ENCODE measurements at places on chromosomes 16 and 17. TPM values are rescaled to one million over a fixed set of nuclear protein-coding genes. Genes with fewer than 3 reads are reported as not detected.

CD300A gene
- total RNA-seq = 4.9 TPM

DNA sequence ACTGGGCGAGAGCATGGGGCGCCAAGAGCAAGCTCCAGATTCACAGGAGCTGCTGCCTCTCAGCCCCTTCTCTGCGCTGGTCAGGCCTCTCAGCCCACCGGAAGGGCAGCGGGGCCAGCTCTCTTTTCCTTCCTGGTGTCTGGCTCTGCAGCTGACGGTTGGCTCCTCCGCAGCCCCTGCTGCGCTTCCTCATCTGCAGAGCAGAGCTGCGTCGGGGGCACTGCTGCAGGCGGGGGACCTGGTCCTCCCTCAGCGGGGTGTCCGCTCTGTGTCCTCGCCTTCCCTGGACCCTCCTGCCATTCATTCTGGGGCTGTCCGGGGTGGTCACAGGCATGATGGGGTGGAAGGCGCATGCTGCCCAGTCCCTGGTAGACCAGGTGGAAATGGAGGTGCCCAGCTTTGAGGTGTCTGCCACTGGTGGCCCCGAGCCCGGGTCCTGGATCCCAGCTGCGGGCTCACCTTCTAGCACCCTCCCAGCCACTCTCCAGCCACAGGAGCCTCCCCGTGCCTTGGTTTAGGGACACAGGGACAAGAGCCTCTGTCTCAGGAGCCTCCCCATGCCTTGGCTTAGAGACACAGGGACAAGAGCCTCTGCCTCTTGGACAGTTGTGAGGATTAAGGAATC lies 84.8 kb downstream of the IRF8 start:
- H3K27me3 ChIP-seq = peaks cover 4% of the 10 kb centered on the region
- no peak for DNase-seq
- H3K36me3 ChIP-seq = no peaks in the 10 kb centered on the region
- H3K4me1 ChIP-seq = peaks cover 59% of the 10 kb centered on the region
- no peak overlapping the region for H3K27ac ChIP-seq
- H3K4me3 ChIP-seq = no peak overlapping the region

DNA sequence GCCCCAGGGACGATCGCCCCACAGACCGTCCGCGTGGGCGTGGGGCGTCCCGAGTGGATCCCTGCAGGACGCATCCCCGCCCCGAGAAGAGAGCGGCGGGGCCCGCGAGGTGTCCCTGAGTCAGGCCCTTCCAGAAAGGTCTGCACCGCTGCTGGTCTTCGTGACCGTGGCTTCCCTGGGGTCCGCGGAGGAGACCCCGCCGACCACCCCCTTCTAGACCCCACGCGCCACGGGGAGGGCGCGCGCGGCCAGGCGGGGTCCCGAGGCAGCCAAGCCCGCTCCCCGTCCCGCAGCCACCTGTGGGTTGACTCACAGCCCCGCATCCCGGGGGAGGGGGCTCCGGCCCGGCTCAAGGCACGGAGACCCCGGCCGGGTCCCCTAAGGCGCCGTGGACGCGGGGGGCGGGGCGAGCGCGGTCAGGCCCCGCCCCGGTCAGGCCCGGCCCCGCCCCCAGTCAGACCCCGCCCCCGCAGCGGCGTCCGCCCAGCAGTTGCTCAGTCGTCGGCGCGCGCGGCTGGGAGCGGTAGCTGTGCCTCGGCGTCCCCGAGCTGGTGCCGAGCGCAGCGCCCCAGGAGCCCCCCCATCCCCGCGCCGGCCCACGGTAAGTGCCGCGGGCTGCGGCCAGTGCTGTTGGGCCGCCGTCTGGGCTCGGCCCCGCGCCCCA lies at the start of gene BAIAP3:
Gene BAIAP3, plus strand, starts transcription at position 497 of the 664 bp plus-strand sequence. CDS start 4,905 bp downstream, outside the sequence.
- H3K27ac ChIP-seq = no peak within 1 kb of the TSS
- H3K4me3 ChIP-seq = no peak within 1 kb of the TSS
- H3K27me3 ChIP-seq = peaks cover 23% of the 10 kb centered on the region
- H3K36me3 ChIP-seq = no peaks in the 10 kb centered on the region
- DNase-seq = peak; percentile 82

GRCh38 chr17:15385305-15385704 lies 43.9 kb upstream of the TEKT3 start:
- no peak overlapping the region for H3K27ac ChIP-seq
- H3K27me3 ChIP-seq = peaks cover 20% of the 10 kb centered on the region
- H3K36me3 ChIP-seq = no peaks in the 10 kb centered on the region
- no peaks in the 10 kb centered on the region for H3K4me1 ChIP-seq
- H3K4me3 ChIP-seq = no peak overlapping the region
- DNase-seq = no peak

OR3A3 gene
- not detected for total RNA-seq

DNA sequence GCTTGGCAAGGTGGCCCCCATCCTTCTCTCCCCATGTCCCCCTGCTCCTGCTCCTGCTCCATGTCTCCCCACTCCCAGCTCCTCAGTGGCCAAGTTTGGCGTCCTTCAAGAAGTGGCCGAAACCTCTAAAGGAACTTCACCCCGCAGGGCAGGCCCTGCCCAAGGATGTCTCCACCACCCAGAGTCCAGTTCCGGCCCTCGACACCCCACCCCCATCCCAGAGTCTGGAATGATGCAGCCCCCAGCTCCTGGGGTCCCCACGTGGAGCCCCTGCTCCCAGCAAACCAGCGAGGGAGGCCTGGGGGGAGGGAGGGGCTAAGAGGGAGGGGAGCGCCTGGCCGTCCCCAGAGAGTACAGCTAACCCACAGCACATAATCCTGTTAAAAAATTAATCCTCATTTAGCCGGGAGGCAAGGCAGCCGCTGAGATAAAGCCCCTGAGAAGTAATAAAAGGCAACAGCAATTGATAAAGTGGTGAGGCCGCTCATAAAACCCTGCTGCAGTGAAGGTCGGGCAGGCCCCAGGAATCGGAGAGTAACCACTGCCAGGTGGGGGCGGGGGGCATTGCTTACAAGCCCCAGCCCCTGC lies 9.9 kb upstream of the ENPP7 start:
- DNase-seq = no peak
- no peak overlapping the region for H3K4me3 ChIP-seq
- H3K27ac ChIP-seq = no peak overlapping the region

SLFN11 gene
- 63.7 TPM for total RNA-seq

DNA sequence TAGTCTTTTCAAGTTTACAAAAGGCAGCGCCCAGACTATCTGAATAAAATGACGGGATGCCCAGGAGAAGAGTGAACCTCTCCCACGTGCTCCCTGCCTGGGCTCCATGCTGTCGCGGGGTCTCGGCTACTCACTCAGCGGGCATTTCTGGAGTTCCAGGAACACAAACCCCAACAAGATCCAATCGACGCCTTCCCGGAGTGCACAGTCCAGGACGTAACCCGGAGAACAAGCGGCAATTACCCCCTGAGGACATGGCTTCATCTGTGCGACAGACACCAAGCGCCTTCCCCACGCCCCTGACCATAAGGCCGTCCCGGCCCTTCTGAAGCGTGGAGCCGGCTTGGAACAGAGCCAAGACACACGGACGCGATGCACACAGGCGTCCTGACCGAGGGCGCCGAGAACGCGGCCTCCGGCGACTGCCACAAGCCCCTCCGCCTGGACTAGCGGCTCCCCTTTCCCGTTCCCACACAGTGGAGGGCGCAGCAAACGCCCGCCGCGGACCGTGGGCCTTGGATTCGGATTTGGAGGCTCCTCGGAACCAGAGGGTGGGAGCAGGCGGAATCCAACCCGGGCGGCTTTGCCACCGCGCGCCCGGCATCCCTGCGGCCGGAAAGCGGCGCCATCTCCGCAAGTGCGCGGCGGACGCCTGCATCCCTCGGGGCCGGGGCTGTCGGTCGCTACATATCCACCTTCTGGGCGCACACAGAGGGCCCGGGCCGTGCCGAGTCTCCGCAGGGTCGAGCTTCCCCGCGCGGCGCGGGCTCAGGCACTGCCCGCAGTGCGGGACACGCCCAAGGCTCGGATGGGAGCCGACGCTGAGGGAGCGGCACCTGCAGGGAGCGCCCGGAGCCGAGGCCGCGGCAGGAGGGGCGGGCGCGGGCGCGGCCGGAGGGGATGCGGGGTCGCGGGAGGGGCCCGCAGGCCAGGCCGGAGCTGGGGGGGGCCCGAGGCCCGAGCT lies 725 bp downstream of the ABCA3 start:
- H3K27ac ChIP-seq = peak overlapping the region; percentile 21
- peaks cover 13% of the 10 kb centered on the region for H3K4me1 ChIP-seq
- peak; percentile 65 for DNase-seq
- H3K27me3 ChIP-seq = peaks cover 7% of the 10 kb centered on the region
- H3K4me3 ChIP-seq = peak overlapping the region; percentile 82
- H3K36me3 ChIP-seq = no peaks in the 10 kb centered on the region

PITPNM3 gene
- 0.69 TPM for total RNA-seq

DNA sequence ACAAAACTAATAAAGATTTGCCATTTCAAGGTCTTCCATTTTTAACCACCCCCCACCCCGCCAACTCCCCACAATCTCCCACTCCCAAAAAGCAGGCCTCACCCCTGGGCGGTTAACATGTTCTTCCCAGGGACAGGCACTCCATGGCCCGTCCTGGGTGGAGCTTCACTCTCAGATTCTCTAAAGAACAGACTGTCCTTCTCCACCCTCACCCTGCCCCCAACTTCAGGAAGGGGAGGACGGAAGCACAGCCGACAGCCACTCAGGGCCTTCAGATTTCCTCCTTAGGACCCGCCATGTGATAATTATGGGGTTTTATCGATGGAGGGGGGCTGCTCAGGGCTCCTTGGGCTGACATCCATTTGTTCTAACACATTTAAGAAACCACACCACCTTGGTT lies 61.9 kb downstream of the ZFHX3 start:
- no peaks in the 10 kb centered on the region for H3K4me1 ChIP-seq
- H3K27me3 ChIP-seq = no peaks in the 10 kb centered on the region
- H3K27ac ChIP-seq = no peak overlapping the region

CD300H gene
- total RNA-seq = not detected

GRCh38 chr16:2825049-2825742 lies 4.9 kb upstream of the ZG16B start:
- no peak overlapping the region for H3K4me3 ChIP-seq
- no peaks in the 10 kb centered on the region for H3K36me3 ChIP-seq
- DNase-seq = no peak

DNA sequence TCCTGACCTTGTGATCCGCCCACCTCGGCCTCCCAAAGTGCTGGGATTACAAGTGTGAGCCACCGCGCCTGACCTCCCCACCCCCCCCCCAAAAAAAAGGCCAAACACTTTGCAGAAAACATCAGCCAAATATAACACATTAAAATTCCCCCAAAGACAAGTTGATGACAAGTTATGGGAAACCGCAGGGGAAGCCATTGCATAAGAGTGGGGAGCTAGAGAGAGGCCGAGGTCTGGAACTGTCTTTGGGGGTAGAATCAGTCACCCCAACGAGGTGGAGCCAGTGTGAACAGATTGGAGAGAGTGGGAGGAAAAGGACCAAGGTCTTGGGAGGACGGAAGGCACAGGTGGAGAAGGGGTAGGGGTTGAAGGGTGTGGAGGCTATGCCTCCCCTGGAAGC lies 2.8 kb downstream of the DRC3 start:
- no peaks in the 10 kb centered on the region for H3K36me3 ChIP-seq
- H3K27me3 ChIP-seq = no peaks in the 10 kb centered on the region
- H3K4me1 ChIP-seq = peaks cover 18% of the 10 kb centered on the region
- no peak overlapping the region for H3K27ac ChIP-seq
- H3K4me3 ChIP-seq = no peak overlapping the region
- DNase-seq = no peak

GRCh38 chr16:55905651-55906050 lies 30.5 kb upstream of the CES5A start:
- no peak overlapping the region for H3K27ac ChIP-seq
- peaks cover 17% of the 10 kb centered on the region for H3K27me3 ChIP-seq
- H3K4me3 ChIP-seq = no peak overlapping the region
- H3K4me1 ChIP-seq = no peaks in the 10 kb centered on the region
- no peak for DNase-seq

GRCh38 chr17:17062866-17063265 lies 20.6 kb downstream of the MPRIP start:
- H3K27ac ChIP-seq = peak overlapping the region; percentile 49
- no peaks in the 10 kb centered on the region for H3K36me3 ChIP-seq
- H3K27me3 ChIP-seq = no peaks in the 10 kb centered on the region

TAF15 gene
- 316 TPM for total RNA-seq

ABCC3 gene
- not detected for total RNA-seq

DNA sequence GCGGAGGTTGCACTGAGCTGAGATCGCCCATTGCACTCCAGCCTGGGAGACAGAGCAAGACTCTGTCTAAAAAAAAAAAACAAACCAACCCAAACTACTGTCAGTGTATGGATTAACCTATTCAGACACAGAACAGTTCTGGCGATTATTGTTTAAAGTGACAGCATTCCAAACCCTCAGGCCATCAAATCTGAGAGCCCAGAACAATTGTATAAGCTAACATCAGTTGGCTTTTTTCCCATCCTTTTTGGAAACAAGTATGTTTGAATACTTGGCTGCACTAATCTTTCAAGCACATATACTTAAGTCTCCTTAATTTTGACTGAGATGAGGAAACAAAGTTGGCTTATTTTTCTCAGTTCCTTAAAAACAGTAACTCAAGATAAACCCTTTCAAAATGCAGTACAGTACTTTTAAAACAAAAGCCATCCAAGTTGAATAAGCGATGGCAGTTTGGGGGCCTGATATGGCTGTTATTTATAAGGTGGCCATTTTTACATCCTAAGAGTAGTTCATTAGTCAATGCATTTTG lies 1.4 kb downstream of the ZSWIM7 start:
- no peak overlapping the region for H3K27ac ChIP-seq
- H3K27me3 ChIP-seq = no peaks in the 10 kb centered on the region
- peaks cover 22% of the 10 kb centered on the region for H3K4me1 ChIP-seq
- H3K4me3 ChIP-seq = peak overlapping the region; percentile 90
- H3K36me3 ChIP-seq = peaks cover 30% of the 10 kb centered on the region

DNA sequence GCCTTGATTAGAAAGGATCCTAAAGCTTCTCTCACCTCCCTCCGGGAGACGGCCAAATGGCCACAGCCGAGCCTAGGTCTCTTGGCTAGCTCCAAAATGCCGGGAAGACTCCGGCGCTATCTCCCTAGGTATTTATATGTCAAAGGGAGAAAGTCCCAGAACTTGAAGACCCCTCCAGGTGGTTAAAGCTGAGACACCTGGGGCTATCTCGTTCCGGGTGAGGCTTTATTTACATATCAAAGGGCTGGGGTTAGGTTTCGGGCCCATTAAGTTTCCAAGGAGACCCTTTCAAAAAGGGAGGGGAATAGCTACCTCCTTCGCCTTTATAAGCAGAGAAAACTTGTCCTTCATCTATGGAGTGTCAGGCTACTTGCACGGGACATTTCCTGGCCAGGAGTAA lies 70.9 kb upstream of the KIFC3 start:
- H3K27ac ChIP-seq = no peak overlapping the region
